ENCODE measurements at places on chromosomes 3 and 15.

- no peak for DNase-seq
Observed at GRCh38 chr15:60347480-60348049, 50.2 kb downstream of the ANXA2 start.

DNA sequence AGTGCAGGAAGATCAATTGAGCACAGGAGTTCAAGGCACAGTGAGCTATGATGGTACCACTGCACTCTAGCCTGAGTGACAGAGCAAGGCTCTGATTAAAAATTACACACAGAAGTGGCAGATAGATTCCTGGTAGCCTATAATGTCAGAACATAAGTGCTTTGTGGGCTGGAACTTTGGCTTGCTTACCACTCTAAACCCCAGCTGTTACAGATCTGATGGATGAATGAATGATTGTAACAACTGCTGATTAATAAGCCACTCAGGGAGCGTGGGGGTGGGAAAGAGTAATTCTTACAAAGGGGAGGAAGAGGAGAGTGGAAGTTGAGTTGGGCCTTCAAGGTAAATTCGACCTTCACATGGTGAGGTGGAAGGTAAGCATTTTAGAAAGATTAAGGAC lies 40.9 kb upstream of the PTPN23 start:
- DNase-seq: no peak

GRCh38 chr3:186493525-186494255 lies 50.5 kb downstream of the CRYGS start:
- DNase-seq: no peak

DNA sequence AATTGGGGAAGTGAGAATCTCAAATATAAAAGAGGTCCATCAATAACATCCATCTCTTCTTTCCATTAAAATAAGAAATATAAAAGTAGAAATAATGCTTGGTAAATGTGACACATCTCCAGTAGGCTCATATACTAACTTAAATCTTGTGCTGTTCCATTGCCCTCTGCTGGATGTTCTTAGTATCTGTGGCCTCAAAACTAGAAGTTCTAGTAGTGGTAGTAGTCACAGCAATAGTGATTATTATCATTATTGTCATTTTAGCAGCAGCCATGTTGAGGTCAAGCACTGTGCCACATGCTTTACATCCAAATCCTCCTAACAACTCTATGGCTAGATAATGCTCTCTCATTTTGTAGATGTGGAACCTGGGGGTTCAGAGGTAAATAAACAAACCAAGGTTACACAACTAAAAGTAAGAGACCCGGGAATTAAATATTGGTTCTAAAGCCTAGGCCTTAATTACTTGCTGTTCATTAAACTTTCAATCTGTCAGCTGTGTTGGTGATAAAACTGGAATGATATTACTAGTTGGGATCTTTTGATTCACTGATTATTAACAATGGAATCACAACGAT lies 20.2 kb upstream of the BTLA start:
- DNase-seq: no peak

GRCh38 chr3:50611464-50612233 lies at the start of gene CISH:
TSS of gene CISH (minus strand) at chr3:50611774. CDS start at chr3:50611650, 124 bp downstream.
- peak; percentile 96 for DNase-seq
